ENCODE measurements at places on chromosomes 3 and 15.

DNA sequence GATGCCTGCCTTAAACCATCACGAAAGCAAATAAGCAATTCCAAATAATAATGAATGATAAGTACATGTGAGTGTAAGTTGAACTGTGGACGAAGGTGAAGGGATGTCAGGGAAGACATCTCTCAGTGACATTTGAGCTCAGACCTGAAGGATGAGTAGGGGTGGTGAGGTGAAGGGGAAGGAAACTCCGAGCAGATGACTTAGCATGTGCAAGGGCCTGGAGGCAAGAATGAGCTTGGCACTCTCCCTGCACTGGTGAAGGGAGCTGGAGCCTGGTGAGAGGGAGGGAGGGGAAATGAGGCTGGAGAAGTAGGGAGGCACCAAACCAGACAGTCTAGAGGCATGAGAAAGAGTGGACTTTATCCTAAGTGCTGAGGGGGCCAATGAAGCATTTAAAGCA, 84.3 kb downstream of the MTHFS start:
- DNase-seq, result no peak

DNA sequence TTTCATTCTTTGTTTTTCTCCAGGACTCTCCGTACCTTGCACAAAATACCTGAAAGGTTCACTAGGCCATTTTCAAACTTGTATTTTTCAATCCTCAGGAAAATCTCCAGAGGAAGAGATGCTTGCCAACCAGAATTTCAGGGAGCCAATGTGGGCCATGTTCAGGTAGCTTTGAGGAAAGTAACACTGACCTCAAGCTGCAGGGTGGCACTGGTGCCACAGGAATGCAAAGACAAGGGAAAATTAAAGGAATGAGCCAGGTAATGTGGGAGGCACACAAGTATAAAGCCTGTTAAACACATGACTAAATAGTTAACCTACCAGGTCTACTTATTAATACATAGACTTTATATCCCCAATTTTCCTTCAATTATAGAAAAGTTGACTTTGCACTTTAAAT, 51.9 kb upstream of the GAP43 start:
- no peak for DNase-seq

DNA sequence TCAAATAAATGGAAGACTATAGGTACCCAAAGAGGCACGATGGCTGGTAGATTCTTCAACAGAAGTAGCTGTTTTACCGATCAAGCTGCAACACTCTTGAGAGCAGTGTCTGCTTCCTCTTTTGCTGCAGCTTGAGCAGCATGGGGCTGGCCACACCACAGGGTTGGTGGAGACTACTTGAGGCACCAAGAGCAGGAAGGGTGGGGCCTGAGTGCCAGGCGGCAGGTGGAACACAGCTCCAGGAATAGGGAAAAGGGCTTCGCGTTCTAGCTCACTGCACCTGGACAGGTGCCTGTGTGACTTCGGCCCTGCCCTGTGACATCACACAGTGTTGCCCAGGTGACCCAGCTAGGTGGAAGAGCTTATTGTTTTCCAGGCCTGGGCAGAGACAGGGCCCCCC, at the start of gene CCDC33:
CCDC33 (plus strand) TSS at position 365 of the 400 bp plus-strand sequence. CDS start 394 bp downstream, outside the sequence.
- peak; percentile 57 for DNase-seq

GRCh38 chr15:88250826-88251225, 5.7 kb downstream of the NTRK3 start:
- no peak for DNase-seq

DNA sequence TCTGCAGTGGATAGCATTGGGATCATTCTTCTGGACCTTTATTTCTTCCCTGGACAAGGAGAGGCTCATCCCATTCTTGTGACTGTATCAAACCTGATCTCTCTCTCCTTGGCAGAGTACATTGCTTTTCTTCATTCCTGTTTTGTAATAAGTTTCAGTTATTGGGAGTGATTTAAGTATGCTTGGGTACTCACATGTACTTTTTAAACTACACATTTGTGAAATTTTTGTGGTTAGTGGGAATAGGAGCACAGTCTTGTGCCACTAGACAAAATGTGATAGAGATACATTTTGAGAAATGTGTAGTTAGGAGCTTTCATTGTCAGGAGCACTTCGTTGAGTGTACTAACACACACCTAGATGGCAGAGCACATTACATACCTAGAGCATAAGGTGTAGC, 262.6 kb downstream of the C3orf38 start:
- DNase-seq, result no peak

GRCh38 chr15:80773122-80773551, 6.0 kb upstream of the CEMIP start:
- peak; percentile 14 for DNase-seq
